ENCODE measurements at places on chromosomes 1 and 21.

DNA sequence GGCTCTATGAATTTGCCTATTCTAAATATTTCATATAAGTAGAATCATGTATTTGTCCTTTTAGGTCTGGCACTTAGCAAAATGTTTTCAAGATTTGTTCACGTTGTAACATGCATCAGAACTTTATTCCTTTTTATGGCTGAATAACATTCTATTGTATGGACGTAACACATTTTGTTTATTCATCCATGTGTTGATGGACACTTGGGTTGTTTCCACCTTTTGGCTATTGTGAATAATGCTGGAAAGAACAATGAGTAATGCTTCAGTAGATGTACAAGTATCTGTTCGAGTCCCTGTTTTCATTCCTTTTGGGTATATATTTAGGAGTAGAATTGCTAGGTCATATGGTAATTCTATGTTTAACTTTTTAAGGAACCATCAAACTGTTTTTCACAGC, 24.7 kb downstream of the SLC35A3 start:
- no peak for DNase-seq

- DNase-seq: no peak
These were observed 1466.4 kb downstream of the PLA2G4A start for GRCh38 chr1:188295157-188295556.

GRCh38 chr1:183605904-183606303, 15.6 kb upstream of the NCF2 start:
- DNase-seq: no peak

- no peak for DNase-seq
These were observed 62.9 kb upstream of the SELENON start for GRCh38 chr1:25737130-25737529.

DNA sequence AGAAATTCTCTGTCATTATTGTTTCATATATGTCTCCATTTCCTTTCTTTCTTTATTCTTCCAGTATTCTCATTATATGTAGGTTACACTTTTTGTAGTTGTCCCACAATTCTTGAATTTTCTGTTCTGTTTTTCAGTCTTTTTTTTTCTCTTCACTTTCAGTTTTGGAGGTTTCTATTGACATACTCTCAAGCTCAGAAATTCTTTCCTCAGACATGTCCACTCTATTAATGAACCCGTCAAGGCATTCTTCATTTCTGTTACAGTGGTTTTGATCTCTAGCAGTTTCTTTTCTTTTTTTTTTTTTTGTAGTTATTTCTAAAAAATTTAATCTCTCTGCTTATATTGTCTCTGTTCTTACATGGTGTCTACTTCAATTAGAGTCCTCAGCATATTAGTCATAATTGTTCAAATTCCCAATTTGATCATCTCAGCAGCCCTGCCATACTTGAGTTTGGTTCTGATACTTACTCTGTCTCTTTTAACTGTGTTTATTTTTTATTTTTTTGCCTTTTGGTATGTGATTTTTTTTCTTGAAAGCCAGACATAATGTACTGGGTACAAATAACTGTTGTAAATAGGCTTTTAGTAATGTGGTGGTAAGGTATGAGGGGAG, 49.5 kb upstream of the KCNK2 start:
- DNase-seq: no peak

- DNase-seq: no peak
These were observed 3.0 kb downstream of the TMPRSS3 start for GRCh38 chr21:42392731-42393442.

GRCh38 chr1:81312272-81312754, 488.4 kb upstream of the ADGRL2 start:
- no peak for DNase-seq

All from lower leg skin (tissue), 4 donors.